AG04450 (cell line): ENCODE measurements at places on chromosomes 12 and 14.

DNA sequence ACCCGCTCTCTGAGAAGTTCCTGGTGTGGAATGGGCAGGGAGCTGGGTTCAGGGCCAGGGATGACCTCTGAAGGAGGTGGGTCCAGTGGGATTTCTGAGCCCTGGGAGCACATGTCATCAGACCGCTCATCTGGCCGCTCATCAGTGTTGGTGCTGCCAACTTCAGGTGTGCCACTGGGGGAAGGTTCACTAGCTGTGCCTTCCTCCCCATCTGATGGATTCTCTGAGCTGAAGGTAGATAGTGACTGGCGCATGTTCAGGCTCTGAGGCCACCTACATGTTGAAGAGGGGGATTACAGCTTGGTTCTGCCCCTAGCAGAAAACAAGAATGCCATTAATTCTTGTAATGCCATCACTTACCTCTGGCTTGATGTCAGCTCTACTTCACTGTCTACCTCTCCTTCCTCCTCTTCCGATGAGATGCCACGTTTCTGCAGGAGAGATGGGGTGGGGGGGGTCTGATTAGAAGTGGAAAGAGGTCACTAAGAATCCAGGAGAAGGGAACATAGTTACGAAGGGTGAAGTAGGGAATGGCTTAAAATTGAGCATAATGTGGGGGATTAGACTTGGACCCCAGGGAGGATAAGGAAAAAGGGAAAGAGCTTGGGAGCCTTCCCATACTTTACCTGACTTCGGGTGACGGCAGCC lies 17.2 kb downstream of the MAP3K12 start:
- DNase-seq: no peak

DNA sequence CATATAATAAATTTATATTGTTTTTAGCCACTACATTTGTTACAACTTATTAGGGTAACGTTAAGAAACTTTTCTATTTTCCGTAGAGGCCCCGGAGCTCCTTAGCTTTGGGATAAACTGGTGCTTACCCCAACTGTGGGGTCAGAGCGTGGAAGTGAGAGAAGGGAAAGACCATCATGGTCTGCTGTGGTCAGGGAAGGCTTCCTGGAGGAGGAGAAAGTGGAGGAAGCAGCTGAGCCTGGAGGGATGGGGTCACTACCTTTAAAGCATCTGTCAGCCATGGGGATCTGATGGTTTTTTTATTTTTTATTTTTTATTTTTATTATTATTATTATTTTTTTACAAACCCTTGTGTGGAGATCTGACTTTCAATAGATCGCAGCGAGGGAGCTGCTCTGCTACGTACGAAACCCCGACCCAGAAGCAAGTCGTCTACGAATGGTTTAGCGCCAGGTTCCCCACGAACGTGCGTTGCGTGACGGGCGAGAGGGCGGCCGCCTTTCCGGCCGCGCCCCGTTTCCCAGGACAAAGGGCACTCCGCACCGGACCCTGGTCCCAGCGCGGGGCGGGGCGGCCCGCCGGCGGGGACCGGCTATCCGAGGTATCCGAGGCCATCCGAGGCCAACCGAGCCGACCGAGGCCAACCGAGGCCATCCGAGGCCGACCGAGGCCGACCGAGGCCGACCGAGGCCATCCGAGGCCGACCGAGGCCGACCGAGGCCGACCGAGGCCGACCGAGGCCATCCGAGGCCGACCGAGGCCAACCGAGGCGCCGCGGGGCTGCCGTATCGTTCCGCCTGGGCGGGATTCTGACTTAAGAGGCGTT lies 1101.2 kb upstream of the TMEM132C start:
- peak; percentile 33 for DNase-seq

GRCh38 chr12:57176846-57177245 lies 29.4 kb upstream of the LRP1-AS start:
- DNase-seq: no peak

DNA sequence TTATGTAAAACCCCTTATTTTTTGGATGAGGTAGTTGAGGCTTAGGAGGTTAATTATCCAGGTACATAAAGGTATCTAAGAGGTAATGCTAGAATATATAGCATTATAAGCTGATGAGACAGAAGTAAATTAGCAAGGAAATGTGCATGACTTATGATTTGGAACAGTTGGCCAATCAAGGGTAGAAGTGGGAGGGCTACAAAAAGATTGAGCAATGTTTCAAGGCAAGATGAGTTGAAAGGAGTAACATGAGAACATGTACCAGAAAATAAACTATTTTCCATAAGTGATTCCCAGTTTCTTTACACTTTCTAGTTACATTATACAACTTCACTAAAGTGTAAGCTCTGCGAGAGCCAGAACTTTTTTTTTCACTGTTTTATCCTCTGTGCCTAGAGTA lies 290.9 kb downstream of the LRIG3 start:
- no peak for DNase-seq

DNA sequence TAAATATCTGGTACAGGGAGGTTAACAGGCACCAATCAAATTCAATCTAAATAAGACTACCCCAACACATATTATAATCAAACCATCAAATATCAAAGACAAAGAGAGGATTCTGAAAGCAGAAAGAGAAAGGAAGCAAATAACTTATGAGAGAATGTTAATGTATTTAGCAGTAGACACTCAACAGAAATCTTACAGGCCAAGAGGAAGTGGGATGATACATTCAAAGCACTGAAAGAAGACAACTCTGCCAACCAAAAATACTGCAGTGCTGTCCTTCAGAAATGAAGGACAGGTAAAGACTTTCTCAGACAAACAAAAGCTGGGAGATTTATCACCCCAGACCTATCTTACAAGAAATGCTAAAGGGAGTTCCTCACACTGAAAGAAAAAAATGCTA lies 95.9 kb upstream of the PTHLH start:
- DNase-seq: no peak

- DNase-seq: no peak
These were observed 41.3 kb downstream of the BAZ1A start for GRCh38 chr14:34833549-34834523.

- no peak for DNase-seq
These were observed 11.7 kb upstream of the PTHLH start for GRCh38 chr12:27984275-27984674.

GRCh38 chr14:103356024-103356682 lies 22.1 kb downstream of the EIF5 start:
- DNase-seq: no peak

DNA sequence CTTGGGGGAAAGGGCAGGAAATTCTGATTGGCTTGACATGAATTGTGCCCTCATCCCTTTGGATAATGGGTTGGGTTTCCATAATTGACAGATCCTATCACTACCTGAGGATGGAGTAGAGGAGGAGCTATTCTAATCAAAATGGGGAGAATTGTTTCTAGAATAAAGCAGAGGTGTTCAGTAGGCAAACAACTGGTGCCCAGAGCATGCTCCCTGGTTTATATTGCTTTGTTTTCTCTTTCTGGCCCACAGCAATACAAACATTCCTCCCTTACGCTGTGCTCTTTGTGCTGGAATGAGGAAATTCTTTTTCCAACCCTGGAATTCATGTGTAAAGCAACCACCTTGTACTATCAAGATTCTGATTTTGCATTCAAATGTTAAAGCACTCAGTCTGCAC lies 147.4 kb downstream of the RASSF9 start:
- no peak for DNase-seq

DNA sequence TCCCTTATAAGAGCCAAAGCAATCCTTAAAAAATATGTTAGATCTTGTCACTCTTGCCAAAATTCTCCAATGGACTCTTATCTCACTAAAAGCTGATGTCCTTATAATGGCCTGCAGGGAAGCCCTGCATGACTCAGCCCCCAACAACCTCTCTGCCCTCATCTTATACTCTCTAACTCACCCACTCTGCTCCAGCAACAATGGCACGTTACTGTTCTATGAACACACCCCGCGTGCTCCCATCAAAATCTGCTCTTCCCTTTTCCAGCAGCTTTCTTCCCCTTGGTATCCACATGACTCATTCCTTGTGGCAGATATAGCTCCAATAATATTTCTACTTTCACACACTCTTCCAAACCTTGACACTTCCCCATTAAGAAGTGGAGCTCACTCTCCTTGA lies 108.1 kb downstream of the DENND5B start:
- no peak for DNase-seq

- DNase-seq: no peak
These were observed 19.7 kb downstream of the GDF11 start for GRCh38 chr12:55762646-55763045.
